ENCODE measurements at places on chromosomes 16 and 17.

GRCh38 chr16:47644661-47645060, 183.5 kb downstream of the PHKB start:
- DNase-seq: no peak

GRCh38 chr16:88633684-88634140, 4.7 kb upstream of the IL17C start:
- no peak for DNase-seq

DNA sequence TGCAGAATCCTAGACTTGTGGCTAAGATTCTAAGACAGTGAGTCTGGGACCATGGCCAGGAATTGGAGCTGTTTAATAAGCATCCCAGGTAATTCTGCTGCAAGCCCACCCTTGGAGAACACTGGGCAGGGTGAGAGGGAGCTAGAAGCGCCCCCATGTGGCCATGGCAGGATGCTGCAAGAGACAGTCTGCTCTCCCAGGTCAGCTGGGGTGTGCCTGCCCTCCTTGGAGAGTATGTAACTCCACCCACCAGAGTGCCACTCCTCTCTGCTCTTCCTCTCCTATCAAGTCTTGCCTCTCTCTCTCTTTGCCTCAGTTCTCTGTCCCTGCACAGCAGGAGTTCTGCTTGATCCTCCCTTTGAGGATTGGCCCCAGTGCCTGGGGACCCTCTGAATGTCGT, 14.9 kb downstream of the RCVRN start:
- DNase-seq: no peak

DNA sequence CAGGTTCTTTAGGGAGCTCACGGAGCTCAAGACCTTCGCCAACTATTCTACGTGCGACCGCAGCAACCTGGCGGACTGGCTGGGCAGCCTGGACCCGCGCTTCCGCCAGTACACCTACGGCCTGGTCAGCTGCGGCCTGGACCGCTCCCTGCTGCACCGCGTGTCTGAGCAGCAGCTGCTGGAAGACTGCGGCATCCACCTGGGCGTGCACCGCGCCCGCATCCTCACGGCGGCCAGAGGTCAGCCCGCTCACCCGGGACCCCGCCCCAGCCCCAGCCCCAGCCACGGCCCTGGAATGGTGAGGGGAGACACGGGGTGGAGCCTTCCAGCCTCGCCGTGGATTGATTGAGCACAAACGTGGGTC, 13.5 kb downstream of the SARM1 start:
- DNase-seq: no peak

DNA sequence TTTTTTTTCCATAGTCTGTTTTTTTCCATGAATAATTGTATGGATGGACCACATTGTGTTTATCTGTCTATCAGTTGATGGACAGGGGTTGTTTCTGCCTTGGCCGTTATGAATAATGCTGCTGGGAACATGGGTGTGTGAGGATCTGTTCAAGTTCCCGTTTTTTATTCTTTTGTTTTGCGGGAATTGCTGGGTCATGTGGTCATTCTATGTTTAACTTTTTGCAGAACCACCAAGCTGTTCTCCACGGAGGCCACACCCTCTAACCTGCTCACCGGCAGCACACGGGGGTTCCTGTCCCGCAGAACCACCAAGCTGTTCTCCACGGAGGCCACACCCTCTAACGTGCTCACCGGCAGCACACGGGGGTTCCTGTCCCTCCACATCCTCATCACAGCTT, 5.9 kb upstream of the MSLN start:
- no peak for DNase-seq

- DNase-seq: no peak
Measured at GRCh38 chr17:40463122-40463550, 19.9 kb downstream of the IGFBP4 start.

DNA sequence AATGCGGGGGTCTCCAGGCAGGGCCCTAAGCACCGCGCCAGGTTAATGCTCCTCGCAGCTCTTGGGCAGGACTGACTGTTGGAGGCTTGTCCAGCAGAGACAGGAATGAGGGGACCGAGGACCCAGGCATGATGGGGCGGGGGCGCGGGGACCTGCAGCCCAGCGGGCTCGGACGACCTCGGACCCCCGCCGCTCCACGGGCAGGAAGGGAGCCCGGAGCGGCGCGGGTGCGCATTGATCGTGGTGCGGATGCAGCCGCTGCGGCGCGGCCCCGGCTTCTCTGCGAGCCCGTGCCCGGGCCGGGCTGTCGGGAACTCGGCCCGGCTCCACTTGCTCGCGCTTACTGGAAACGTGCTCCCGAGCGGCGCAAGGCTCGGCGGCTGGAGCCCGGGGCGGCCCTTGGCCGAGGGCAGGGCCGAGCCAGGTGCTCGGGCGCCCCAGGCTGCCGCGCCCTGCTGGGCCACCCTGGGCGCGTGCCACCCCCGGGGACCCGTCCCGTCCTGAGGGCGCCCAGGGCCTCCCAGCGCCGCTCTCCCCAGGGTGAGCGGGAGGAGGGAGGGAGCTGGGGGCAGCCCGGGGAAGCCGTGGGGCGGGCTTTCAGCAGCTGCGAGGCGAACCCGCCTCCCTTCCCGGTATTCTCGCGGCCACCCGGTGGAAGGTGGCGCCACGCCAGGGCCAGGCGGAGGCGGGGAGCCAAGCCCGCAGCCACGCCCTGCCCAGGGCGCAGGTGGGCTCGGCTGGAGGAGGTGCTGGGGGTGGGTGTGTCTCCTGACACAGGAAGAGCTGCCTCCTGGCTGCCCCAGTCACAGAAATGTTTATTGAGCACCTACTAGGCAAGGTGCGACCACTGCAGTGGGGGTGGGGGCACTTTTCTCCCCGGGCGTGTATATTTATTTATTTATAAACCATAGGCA, 45.9 kb downstream of the SOCS3 start:
- peak; percentile 33 for DNase-seq

DNA sequence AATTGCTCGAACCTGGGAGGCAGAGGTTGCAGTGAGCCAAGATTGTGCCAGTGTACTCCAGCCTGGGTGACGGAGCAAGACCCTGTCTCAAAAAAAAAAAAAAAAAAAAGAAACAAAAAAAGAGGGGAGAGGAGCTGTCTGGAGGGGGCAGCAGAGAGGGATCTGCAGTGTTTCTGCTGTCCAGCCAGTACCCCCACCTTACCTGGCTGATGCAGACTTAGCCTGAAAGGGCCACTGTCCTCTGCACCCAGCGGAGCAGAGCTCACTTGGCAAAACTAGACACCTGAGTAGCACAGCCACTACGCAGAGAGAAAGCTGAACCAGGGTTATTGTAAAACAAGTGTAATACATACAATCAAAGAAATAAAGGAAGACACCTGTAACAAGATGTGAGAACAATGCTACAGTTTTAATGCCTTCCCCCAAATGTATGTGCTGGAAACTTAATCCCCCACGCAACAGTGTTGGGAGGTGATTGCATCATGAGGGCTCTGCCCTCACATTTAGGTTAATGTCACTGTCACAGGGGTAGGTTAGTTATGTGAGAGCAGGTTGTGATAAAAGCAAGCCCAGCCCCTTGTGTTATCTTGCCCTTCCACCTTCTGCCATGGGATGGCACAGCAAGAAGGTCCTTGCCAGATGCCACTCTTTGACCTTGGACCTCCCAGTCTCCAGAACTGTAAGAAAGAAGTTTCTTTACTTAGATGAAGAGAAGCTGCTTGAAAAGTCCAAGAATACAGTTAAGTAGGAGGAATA, 211.2 kb downstream of the RPTOR start:
- no peak for DNase-seq

GRCh38 chr16:88650749-88651275, at the start of gene CYBA:
TSS of gene CYBA (minus strand) at chr16:88651053. CDS start at chr16:88651013, 40 bp downstream.
- peak; percentile 65 for DNase-seq

DNA sequence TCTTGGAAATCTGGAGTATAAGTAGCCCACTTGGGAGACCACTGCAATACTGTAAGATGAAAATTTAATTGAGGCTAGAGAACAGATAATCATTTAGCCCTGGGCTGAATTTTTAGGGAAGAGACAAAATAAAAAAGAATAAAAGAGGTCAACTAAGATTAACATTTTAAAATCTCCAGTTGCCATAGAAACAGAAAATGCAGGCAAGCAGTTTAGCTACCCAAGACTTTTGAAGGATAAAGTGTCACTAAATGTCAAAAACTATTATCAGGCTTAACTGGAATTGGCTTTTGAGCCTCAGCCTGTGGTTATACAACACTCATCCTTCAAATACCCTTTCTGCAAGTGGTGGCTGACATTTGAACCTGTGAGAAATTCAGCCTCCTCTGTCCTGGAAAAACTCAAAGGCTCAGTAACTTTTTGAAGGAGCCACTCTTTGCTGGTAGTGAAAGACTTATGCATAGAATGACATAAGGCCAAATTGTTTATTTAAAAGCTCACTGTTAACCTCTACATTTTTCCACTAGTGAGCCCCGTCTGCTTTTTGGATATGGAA, 220.7 kb upstream of the KCNJ16 start:
- DNase-seq: no peak

DNA sequence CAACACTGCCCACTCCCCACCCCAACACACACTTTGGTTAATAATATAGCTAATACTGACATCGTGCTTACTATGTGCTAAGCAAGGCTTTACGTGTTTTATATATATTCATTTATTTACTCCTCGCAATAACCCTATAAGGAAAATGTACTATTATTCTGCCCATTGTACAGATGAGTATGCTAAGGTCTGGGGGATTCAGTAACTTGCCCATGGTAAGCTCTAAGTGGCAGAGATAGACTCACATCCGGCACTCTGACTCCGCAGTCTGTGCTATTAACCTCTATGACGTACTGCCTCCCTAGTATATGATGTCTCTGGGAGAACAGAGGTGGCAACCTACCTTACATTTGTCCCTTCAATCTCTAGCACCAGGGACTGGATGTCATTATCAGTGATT, 12.7 kb downstream of the CFAP20 start:
- DNase-seq: no peak

GRCh38 chr17:73575470-73576221, 68.6 kb downstream of the SDK2 start:
- DNase-seq: no peak

Measured in activated CD4-positive, alpha-beta T cell treated with anti-CD3 and anti-CD28 coated beads, Interleukin-2, amount 50 U/mL, for 24 hours (primary cell).